ENCODE measurements at places on chromosomes 6 and 20. TPM values are rescaled to one million over a fixed set of nuclear protein-coding genes. Genes with fewer than 3 reads are reported as not detected.

MYCT1 gene
- total RNA-seq: 133 TPM

BPIFB1 gene
- not detected for total RNA-seq

TRIM38 gene
- total RNA-seq: 8.1 TPM

NKX2-2 gene
- not detected for total RNA-seq

NHSL1 gene
- 22.7 TPM for total RNA-seq

HDGFL1 gene
- not detected for total RNA-seq

POLR1H gene
- total RNA-seq: 49.2 TPM

PGC gene
- total RNA-seq: not detected

All from epithelial cell of umbilical artery (primary cell).